ENCODE measurements at places on chromosomes 7 and 10. TPM values are rescaled to one million over a fixed set of nuclear protein-coding genes. Genes with fewer than 3 reads are reported as not detected.

GRCh38 chr10:106931853-106932249 is 232.7 kb downstream of the SORCS1 start:
- no peak overlapping the region for H3K27ac ChIP-seq
- DNase-seq: no peak
- no peaks in the 10 kb centered on the region for H3K36me3 ChIP-seq
- no peaks in the 10 kb centered on the region for H3K27me3 ChIP-seq

DNA sequence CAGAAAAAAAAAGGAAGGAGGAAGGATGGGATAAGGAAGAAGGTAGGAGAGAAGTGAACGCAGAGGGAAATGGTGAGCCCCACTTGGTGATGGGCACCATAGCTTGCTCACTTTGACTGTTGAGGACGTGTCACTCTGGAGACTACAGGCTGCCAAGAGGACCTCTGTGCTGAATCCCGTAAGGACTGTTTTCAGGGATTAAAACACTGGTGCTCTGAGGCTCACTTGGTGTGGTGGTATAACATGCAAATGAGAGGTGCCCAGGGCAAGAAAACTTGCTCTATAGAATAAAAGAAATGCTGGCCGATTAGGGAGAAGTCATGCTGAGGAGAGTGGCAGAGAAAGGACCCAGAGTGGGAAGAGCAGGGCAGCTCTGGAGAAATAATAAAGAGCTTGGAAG is 5.3 kb upstream of the IL2RA start:
- H3K4me3 ChIP-seq: no peak overlapping the region
- DNase-seq: no peak

DNA sequence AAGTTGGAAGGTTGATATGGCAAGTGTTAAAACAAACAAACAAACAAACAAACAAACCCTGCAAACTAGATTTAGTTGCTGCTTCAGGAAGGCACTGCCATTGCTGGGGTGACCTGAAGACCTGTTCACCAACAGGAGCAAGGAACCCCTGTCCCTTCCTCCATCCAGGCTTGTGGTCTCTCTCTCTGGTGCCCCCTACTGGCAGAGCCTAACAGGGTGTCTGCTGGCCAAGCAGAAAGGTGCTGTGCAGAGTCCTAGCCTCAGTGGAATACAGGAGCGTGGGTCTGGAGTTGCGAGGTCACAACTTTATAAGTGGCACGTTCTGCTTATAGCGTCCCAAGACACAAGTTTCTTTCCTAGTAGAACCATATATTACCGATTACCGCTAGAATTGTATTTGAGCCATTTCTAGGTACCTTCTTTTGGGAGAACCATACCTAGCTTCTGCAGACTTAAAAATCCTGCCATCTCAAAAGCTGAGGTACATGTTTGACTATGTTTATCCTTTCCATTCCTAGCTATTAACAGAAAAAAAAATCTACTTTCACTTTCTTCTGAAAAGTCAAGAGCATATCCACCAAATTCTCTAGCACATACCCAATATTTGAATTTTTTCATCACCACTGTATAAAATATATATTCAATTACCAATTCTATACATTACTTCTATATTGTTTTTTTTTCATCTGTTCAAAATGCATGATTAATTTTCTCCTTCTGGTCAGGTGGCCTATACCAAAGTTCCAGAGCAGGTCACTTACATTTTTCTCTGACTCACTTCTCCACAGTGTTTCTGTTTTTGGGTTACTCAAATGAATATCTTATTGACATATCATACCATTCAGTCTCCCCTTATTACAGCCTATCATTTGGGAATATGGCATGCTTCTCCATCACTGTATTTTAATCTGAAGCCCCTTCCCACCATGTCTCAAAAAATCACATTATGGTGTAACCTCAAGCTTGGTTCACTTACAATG is 29.1 kb upstream of the CALD1 start:
- H3K36me3 ChIP-seq: no peaks in the 10 kb centered on the region
- H3K27me3 ChIP-seq: no peaks in the 10 kb centered on the region
- H3K4me3 ChIP-seq: no peak overlapping the region

GRCh38 chr7:50648076-50648475 is 82.9 kb upstream of the DDC start:
- H3K4me1 ChIP-seq: no peaks in the 10 kb centered on the region
- no peaks in the 10 kb centered on the region for H3K36me3 ChIP-seq
- no peak overlapping the region for H3K4me3 ChIP-seq
- no peaks in the 10 kb centered on the region for H3K27me3 ChIP-seq
- DNase-seq: no peak
- H3K27ac ChIP-seq: no peak overlapping the region

DNA sequence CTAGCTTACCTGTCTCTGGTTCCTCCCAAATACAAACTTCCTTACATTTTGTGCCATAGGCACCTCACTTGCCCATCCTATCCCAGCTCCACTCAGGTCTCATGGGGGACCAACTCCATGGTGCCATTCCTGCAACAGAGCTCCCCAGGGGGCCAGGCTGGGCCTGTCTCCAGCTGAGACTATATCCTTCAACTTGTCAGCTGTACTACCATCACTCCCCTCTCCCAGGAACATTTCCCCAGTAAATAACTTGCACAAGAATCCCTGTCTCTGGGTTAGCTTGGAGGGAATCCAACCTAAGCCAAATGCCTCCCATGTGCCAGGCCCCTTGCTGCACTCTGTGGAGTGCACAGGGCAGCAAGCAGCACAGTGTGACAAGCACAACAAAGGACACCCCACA is 33.2 kb downstream of the FRMPD2 start:
- no peaks in the 10 kb centered on the region for H3K27me3 ChIP-seq
- H3K36me3 ChIP-seq: no peaks in the 10 kb centered on the region
- no peak for DNase-seq
- H3K27ac ChIP-seq: no peak overlapping the region

DNA sequence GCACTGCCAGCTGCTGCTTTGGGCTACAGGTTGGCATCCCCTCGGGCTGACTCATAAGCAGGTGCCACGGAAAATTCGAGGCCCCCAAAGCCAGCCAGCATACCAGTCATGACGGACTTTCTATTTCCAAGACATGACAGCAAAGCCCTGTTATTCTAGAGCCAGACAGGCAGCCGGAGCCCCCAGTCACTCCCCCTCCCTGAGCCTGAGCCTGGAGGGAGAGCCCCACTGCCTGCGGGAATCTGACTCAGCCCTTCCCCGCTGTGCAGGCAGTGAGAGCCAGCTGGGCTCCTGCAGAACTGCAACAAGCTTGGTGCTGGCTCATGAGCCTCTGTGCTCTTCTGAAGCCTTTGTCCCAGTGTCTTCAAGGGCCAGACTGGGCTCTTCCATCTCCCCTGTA is 15.8 kb downstream of the BTBD16 start:
- H3K4me3 ChIP-seq: no peak overlapping the region
- H3K27ac ChIP-seq: no peak overlapping the region
- H3K4me1 ChIP-seq: no peaks in the 10 kb centered on the region
- no peaks in the 10 kb centered on the region for H3K27me3 ChIP-seq
- DNase-seq: no peak
- no peaks in the 10 kb centered on the region for H3K36me3 ChIP-seq

DNA sequence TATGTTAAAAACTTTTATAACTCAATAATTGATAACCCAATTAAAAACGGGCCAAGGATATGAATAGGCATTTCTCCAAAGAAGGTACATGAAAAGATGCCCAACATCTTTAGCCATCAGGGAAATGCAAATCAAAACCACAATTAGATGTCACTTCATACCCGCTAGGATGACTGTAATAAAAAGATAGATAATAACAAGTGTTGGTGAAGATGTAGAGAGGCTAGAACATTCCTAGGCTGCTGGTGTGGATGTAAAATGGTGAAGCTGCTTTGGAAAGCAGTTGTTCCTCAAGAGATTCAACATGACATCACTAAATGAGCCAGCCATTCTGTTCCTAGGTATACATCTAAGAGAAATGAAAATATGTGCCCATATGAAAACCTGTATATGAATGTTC is 35.6 kb downstream of the CAMK1D start:
- no peaks in the 10 kb centered on the region for H3K27me3 ChIP-seq
- no peak overlapping the region for H3K27ac ChIP-seq
- no peak for DNase-seq
- H3K4me1 ChIP-seq: no peaks in the 10 kb centered on the region
- H3K4me3 ChIP-seq: no peak overlapping the region
- no peaks in the 10 kb centered on the region for H3K36me3 ChIP-seq

GRCh38 chr7:84088802-84089201 is 105.8 kb downstream of the SEMA3A start:
- peaks cover 18% of the 10 kb centered on the region for H3K4me1 ChIP-seq
- H3K36me3 ChIP-seq: no peaks in the 10 kb centered on the region
- H3K27ac ChIP-seq: no peak overlapping the region
- H3K4me3 ChIP-seq: no peak overlapping the region
- no peaks in the 10 kb centered on the region for H3K27me3 ChIP-seq

DNA sequence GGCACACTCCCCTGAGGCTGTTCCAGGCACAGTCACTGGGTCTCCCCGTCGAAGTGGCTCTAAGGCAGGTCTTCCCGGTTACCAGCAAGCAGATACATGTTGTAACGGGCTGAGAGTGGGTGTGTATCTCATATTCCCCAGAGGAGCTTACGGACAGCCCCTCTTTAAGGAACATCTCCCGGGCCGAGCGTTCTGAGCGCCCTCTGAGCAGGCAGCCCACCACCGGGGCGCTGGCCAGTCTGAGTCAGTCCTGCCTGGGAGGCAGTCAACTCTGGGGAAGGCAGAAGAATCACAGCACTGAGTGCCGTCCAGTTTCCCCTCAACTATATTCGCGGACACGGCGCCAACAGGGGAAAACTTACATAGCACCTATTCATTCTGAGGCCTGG is 117.4 kb downstream of the LHPP start:
- H3K4me1 ChIP-seq: no peaks in the 10 kb centered on the region
- no peak for DNase-seq
- H3K27ac ChIP-seq: no peak overlapping the region
- no peaks in the 10 kb centered on the region for H3K27me3 ChIP-seq
- no peaks in the 10 kb centered on the region for H3K36me3 ChIP-seq

DNA sequence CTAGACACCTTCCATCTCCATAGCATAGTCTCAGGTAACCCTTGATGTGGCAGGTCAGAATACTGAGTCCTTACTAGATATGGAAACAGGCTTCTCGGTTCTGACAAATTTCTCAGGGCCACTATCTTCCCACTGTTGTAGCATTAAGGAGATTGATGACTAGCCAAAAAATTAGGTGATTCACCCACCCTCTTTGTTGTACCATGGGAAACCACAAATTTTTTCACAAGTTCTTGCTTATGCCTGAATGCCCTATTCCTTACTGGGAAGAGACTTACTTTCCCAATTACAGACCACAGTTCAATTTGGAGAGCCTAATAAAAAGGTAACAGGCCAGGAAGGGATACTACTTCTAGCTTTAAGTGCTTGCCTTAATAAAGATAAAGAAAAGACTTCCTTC is 948.8 kb downstream of the GRM8 start:
- no peaks in the 10 kb centered on the region for H3K27me3 ChIP-seq
- no peak for DNase-seq

DNA sequence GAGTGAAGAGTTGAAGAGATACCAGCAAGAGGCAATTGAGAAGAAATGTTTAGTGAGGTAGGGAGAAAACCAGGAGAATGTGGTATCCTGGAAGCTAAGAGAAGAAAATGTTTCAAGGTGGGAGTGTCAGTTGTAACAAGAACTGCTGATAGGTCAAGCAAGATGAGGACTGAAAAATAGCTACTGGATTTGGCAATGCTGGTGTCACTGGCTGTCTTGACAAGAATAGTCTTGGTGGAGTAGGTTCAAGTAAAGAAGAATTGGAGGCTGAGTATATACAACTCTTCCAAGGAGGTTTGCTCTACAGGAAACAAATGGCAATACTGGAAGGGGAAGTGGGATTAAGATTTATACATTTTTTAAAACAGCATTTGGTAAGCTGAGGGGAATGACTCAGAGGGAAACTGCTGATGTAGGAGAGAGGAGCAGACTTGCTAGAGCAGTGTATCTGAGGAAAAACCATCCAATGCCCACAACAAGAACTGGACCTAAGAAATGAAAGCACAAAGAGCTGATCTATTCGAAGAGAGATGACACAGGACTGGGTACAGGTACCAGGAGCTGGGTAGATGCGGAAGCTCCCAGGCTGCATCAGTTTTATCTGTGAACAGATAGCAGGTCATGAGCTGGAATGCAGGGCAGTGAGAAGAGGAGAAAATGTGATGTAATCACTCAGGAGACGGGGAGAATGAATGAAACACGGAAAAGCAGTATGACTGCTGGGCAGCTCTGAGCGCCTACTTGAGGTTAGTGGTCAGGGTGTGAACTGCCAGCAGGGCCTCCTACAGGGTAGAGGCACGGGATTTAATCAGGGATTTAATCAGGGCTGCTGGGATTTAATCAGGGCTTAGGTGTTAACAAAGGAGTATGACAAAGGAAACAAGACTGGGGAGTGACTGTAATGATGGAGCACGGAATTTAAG is 34.5 kb downstream of the FAM25A start:
- DNase-seq: no peak
- H3K27ac ChIP-seq: no peak overlapping the region
- no peak overlapping the region for H3K4me3 ChIP-seq
- H3K27me3 ChIP-seq: no peaks in the 10 kb centered on the region
- peaks cover 46% of the 10 kb centered on the region for H3K36me3 ChIP-seq

DNA sequence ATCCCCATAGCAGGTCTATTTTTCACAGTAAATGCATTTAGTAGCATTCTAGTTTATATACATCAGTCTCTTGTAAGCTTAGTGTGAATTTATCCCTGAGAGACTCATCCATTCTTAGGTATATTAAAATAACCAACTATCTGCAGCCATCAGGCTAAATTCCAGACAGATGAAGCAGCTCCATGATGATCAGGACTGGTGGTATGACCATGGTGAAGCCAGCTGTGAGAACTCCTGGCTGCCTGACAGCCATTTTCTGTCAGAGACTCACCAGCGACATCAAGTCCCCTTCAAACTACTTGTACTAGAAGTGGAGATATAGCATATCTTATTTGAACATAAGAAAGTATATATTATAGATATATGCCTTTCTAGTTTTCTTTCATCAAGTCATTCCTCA is 70.3 kb upstream of the GSDME start:
- no peak overlapping the region for H3K27ac ChIP-seq
- peaks cover 28% of the 10 kb centered on the region for H3K4me1 ChIP-seq
- no peak overlapping the region for H3K4me3 ChIP-seq
- H3K27me3 ChIP-seq: no peaks in the 10 kb centered on the region

DNA sequence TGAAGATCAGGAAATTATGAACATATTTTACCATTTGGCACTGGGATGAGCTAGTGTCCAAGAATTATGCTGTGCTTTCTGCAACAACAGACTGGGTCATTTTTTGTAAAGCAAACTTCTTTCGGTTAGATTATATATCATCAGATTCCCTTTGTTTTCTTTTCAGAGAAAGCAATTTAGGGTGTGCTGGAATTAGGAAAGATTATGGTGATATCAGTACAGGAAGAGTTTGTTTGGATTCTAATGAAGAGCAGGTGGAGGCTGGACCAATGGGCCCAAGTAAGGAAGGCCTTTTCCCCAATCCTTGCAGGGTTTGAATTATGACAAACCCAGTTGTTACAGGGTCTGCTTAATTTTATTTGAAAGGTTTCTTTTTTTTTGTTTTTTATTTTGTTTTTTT is 1092.8 kb downstream of the KCNMA1 start:
- H3K36me3 ChIP-seq: no peaks in the 10 kb centered on the region
- no peak overlapping the region for H3K4me3 ChIP-seq
- H3K4me1 ChIP-seq: no peaks in the 10 kb centered on the region
- no peaks in the 10 kb centered on the region for H3K27me3 ChIP-seq

AHR gene
- total RNA-seq: 54.6 TPM

CDC14C gene
- not detected for total RNA-seq

ACSL5 gene
- 53.3 TPM for total RNA-seq

ZNF425 gene
- 1.4 TPM for total RNA-seq
